ENCODE measurements at places on chromosomes 12 and 14.

DNA sequence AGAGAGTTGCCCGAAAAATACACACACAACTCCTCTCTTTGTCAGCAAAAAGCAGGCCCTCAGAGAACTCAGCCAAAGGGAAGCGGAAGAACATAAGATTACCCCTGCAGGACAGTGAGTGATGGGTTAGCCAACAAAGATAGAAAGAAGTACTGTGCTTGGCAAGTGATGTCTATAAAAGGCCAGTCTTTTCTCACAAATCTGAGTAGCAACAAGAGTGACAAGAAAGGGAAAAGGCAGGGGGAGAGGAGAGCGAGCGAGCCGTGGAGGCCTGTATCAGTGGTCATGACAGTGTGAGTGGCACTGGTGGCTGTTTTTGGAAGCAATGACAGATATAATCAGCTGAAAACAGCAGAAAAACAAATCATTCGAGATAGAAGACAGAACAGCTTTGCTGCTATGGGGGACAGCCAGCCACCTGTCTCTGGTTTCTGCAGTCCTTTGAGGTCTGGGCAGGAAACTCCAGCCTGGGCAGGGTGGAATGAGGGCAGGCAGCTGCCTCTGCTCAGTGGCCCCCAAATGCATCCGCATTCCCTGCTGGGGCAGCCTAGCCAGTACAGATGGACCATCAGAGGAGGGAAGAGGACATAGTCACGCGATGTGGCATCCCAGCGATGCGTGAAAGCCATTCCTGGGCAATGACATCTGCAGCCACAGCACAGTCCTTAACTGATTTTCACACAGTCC lies 74.7 kb downstream of the TRIM9 start:
- DNase-seq: no peak

GRCh38 chr14:100674897-100675619 lies 51.6 kb upstream of the DLK1 start:
- no peak for DNase-seq

DNA sequence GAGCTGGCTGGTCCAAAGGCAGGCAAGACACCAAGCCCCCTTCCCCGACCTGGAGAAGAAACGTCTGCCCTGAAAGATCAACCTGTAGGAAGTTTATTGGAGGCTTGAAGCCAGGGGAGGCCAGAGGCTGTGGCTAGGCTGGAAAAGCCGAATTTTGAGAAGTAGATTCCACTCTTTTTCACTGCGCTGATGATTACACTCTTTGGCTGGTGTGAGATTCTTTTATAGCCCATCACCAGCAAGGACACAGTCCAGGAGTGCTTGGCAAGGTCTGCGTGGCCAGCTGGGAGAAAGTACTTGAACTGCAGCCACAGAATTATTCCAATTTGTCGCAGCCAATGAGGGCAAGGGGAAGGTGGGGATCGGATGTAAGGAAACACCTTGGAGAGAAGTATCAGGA lies 45.0 kb downstream of the SYNE3 start:
- DNase-seq: no peak

DNA sequence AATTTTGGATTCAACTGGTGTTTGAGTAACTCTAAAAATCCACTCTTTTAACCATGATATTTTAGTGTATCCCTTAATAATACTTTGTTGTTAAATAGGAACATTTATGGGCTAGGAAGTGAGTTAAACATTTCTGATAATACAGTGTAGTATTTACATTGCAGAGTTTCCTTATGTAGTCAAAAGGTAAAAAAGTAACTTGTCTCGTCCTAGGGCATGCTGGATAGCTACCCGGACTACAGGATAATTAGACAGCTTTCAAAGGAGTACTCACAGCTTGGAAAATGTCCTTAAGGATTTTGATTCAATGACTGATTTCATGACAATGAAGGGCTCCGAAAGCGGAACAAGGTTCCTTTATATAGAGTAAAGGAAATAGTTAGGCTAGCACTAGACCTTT lies 14.5 kb upstream of the KITLG start:
- no peak for DNase-seq

- no peak for DNase-seq
These were observed 612.9 kb downstream of the CCER1 start for GRCh38 chr12:90342081-90342480.

DNA sequence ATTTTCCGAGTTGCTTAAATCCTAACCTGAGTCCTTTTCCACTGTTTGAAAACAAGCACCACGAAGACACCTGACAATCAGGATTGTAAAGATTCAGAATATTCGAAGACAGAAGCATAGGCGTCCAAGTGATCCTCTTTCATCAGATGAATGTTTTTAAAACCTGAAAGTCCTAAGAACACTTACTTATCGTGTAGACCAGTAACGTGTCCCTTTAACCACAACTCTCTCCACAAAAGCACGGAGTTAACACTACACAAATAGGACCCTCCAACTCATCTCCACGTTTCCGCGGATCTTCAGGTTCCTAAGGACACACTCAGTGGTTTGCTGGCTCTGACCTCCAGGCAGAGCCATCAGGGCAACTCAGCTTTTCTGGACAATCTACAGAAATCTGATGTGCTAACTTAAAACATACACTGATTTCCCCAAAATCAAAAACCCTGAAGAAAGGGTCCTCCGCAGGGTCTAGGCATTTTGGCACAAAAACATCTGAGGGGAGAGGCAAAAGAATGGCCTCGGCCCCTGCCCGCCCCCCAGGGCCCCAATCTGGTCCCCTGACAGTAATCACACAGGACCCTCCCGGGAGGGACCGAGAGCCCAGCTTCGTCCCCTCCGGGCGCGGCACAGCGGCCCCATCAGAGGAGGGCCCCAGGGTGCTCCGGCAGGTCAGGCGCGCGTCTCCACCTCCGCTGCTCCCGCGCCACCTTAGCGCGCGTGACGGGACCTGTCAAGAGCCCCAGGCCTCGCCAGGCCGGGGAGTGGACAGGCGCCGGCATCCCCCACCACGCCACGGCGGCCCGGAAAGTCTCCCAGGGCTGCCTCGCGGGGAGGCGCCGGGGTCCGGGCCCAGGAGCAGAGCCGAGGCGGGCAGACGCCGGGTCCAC lies 925 bp downstream of the DICER1 start:
- DNase-seq: no peak

DNA sequence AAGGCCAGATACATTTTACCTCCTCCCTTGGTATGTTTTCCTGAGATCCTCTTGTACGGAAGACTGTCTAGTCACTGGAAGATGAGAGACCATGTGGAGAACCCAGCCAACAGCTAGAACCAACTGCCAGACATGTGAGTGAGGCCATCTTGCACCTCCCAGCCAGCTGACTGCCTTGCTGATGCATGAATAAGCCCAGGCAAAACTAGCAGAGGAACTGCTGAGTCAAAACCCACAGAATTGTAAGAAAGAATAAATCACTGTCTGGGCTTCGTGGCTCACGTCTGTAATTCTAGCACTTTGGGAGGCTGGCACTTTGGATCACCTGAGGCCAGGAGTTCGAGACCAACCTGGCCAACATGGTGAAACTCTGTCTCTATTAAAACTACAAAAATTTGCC lies 160.0 kb downstream of the TPH2 start:
- no peak for DNase-seq

DNA sequence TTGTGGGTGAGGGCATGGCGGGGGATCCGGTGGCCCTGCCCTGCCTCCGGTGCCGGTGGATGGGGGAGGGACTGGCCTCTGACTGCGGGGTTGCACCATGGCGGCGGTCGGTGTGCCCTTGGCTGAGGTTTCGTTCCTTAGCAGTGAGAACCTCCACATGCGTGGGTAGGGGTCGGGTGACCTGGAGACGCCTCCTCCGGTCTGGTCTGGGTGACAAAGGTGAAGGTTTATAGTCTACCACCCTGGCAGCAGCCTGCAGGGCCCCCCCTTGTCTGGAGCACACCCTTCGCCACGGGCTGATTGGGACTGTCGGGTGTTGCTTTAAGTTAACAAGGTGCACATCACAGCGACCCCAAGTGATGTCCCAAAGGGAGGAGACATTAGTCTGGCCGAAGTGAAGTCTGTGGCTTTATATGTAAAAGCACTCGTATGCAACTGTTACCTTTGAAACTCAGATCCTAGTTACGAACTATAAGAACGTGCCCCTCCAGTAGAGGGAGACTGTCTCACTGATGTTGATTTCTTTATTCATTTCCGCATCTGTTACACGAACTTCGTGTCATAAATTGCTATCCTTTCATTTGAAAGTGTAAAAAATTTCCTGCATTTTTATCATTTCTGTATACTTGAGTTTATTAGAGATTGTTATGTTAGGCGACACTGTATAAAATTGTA lies 74.4 kb downstream of the WDR20 start:
- DNase-seq: no peak

GRCh38 chr12:10408842-10409241 lies 715 bp downstream of the KLRC4 start:
- DNase-seq: no peak

GRCh38 chr12:14284184-14284722 lies 81.2 kb upstream of the ATF7IP start:
- DNase-seq: no peak

GRCh38 chr14:62847168-62847567 lies 198.1 kb downstream of the KCNH5 start:
- DNase-seq: no peak

- peak; percentile 41 for DNase-seq
These were observed 699 bp downstream of the KTN1 start for GRCh38 chr14:55580470-55581341.

- no peak for DNase-seq
These were observed 17.3 kb downstream of the KITLG start for GRCh38 chr12:88562846-88563582.

DNA sequence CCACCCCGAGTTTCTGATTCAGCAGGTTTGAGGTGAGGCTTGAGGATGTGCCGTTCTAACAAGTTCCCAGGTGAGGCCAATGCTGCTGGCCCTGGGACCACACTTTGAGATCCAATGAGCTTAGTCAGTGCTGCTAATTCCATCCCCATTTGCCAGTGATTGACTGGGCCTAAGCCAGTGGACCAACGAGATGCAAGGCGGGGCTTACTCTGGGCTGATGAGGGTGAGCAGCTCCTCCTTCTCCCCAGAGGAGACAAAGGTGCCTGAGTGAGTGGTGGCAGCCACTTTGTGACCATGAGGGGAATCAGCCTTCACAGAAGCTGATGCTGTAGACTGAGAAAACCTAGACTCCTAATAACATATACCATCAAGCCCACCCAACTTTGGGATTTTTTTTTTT lies 23.1 kb upstream of the HNF1A start:
- no peak for DNase-seq

- no peak for DNase-seq
These were observed 21.5 kb upstream of the SLC25A3 start for GRCh38 chr12:98572010-98572409.

GRCh38 chr12:88419794-88420193 lies 160.5 kb downstream of the KITLG start:
- DNase-seq: no peak

DNA sequence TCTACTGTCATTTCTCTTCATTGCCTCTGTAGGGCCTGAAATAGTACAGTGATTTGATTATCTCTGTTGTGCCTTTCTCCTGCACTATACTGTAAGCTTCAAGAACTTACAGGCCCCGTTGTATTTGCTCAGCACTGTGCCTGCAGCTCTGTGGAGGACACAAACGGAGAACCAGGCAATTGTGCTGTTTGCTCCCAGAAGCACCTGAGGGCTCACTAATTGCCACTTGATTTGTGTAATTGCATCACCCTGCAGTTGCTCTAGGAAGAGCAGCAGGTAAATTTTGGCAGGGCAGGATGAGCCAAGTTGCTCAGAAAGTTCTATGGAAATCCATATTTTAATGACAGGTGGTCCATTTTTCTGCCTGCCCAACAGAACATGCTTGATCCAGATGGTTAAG lies 11.6 kb upstream of the KRT82 start:
- DNase-seq: no peak

GRCh38 chr12:2395354-2395977 lies 342.7 kb downstream of the CACNA1C start:
- DNase-seq: peak; percentile 14

- DNase-seq: no peak
These were observed 17.0 kb downstream of the NFYB start for GRCh38 chr12:104121001-104121400.
